ENCODE measurements at places on chromosomes 6 and 20.

GRCh38 chr6:20056350-20056992 lies 155.8 kb downstream of the MBOAT1 start:
- H3K27me3 ChIP-seq, result no peaks in the 10 kb centered on the region
- no peaks in the 10 kb centered on the region for H3K4me1 ChIP-seq
- H3K4me3 ChIP-seq, result no peak overlapping the region

- H3K4me3 ChIP-seq, result no peak overlapping the region
- H3K4me1 ChIP-seq, result no peaks in the 10 kb centered on the region
- no peak overlapping the region for H3K27ac ChIP-seq
- DNase-seq, result no peak
- H3K27me3 ChIP-seq, result no peaks in the 10 kb centered on the region
These were observed 3.4 kb downstream of the OPN5 start for GRCh38 chr6:47785182-47785581.

DNA sequence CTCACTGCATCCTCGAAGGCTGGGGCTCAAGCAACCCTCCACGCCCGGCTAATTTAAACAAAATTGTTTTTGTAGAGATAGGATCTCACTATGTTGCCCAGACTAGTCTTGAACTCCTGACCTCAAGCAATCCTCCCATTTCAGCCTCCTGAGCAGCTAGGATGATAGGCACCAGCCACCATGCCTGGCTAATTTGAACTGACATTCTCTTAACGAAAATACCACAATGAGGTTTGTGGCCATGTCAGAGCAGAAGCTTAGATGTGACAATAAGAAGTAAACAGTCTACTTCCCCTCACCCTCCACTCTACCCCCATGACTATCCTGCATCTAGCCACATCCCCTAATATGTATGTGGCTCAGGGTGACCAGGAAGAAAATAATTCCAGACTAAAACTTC lies 74.8 kb upstream of the PLCB4 start:
- no peak for DNase-seq

GRCh38 chr20:41407607-41408006 lies 41.0 kb upstream of the EMILIN3 start:
- H3K27me3 ChIP-seq, result no peaks in the 10 kb centered on the region
- no peak overlapping the region for H3K27ac ChIP-seq
- no peak for DNase-seq
- no peak overlapping the region for H3K4me3 ChIP-seq

- no peak overlapping the region for H3K27ac ChIP-seq
- no peaks in the 10 kb centered on the region for H3K27me3 ChIP-seq
- H3K36me3 ChIP-seq, result no peaks in the 10 kb centered on the region
- H3K4me1 ChIP-seq, result no peaks in the 10 kb centered on the region
- no peak overlapping the region for H3K4me3 ChIP-seq
- DNase-seq, result no peak
These were observed 29.8 kb downstream of the SMPDL3A start for GRCh38 chr6:122818866-122819265.

DNA sequence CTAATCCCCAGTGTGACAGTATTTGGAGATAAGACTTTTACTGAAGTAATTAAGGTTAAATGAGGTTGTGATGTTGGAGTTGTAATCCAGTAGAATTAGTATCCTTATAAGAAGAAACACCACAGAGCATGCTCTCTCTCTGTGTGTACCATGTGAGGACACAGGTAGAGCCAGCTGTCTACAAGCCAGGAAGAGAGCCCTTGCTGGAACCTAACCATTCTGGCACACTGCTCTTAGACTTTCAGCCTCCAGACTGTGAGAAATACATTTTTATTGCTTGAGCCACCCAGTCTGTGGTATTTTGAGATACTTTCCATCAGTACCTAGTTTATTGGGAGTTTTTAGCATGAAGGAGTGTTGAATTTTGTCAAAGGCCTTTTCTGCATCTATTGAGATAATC lies 110.2 kb downstream of the PHF3 start:
- H3K4me3 ChIP-seq, result no peak overlapping the region
- no peak overlapping the region for H3K27ac ChIP-seq
- H3K4me1 ChIP-seq, result no peaks in the 10 kb centered on the region
